ENCODE measurements at places on chromosomes 1 and 21. TPM values are rescaled to one million over a fixed set of nuclear protein-coding genes. Genes with fewer than 3 reads are reported as not detected.
A peak's percentile ranks its signal among the peaks of the same experiment; 100 is the strongest.

GRCh38 chr1:103208844-103209243, 100.5 kb upstream of the COL11A1 start:
- DNase-seq = no peak

GRCh38 chr21:34004013-34004938, 69.1 kb upstream of the MRPS6 start:
- peak; percentile 27 for DNase-seq

- DNase-seq = no peak
Measured at GRCh38 chr1:37663426-37664000, 28.8 kb upstream of the CDCA8 start.

- no peak for DNase-seq
Measured at GRCh38 chr1:46802901-46803574, 4.2 kb downstream of the CYP4B1 start.

DNA sequence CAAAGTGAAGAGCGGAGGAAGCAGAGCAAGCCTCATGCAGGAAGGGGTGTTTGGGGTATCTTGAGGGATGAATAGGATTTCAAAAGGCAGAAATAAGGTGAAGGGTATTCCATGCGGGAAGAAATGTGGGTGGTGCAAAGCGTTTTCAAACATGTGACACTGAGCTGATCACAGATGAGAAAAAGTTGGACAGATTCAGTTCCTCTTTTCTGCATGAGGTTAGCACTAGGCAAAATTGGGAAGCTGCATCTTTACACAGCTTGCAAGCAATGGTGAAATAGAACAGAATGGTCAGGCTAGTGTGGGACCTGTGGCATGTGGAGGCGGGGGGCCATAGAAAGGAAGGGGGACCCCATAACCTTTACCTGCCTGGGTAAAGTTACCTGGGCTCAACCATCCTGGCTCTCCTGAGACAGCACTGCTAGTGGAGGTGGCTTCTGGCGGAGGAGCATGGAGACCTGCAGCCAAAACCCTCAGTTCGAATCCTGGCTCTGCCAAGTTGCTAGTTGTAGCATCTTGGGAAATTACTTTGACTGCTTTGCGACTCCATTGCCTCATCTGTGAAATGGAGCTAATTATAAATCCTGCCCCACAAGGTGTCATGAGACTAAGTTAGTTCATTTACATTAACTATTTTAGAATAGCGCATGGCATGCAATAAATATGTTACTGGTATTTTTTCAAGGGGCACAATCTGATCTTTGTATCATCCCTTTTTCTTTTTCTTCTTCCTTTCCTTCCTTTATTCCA, 16.4 kb downstream of the KCNA10 start:
- DNase-seq = no peak

GRCh38 chr1:204149107-204149506, 2.7 kb downstream of the ETNK2 start:
- DNase-seq = no peak

- DNase-seq = no peak
Measured at GRCh38 chr1:1596493-1597274, 3.3 kb downstream of the FNDC10 start.

DNA sequence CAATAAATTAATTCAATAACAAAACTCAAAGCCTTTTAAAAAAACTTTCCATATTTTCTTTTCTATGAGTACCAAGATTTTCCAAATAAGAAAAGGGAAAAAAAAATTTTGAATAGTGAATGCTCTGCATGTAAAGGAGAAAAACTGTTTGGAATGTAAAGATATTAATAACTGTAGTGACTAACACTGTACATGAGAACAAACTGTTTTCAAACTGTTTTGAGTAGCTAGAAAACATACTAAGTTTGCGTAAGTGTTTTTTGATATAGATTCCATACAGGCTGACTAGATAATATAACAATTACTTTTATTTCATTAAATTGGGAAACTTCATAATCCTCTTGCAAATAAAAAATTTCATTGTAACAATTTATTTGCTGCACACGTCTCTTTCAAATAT, 150.5 kb downstream of the DPYD start:
- no peak for DNase-seq

Gene TNFAIP8L2
- polyA plus RNA-seq = not detected

Gene AIM2
- polyA plus RNA-seq = not detected

Gene TUFT1
- 23.9 TPM for polyA plus RNA-seq

Gene HTR6
- not detected for polyA plus RNA-seq

DNA sequence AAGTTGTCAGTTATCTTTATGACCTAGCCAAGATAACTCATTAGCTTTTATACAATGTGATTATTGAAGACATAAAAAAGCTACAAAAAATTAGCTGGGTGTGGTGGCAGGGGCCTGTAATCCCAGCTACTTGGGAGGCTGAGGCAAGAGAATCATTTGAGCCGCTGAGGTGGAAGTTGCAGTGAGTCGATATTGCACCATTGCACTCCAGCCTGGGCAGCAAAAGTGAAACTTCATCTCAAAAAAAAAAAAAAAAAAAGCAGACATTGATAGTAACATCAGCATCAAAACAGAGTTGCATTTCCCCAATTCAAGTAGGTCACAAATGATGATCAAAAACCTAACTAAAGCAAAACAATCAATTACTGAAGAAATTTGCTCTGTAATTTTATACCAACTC, 191.4 kb downstream of the PTGER3 start:
- no peak for DNase-seq

DNA sequence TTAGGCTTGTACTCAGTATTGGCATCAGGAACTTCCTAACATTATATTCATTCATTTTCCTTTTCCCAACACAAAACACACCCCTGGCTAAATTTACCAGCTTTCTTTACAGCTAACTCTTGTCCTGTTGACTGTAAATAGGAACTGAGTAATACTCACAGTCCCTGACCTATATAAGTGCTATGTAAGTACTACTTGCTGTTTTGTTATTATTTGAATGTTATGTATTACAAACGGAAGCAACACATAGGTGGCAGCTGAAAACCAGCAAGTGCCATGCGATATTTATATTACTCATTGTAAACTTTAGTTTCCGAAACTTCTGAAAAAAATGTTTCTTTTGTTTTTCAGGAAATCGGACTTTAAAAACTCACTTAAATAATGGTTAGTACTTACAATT, 21.5 kb downstream of the PTGER3 start:
- no peak for DNase-seq

DNA sequence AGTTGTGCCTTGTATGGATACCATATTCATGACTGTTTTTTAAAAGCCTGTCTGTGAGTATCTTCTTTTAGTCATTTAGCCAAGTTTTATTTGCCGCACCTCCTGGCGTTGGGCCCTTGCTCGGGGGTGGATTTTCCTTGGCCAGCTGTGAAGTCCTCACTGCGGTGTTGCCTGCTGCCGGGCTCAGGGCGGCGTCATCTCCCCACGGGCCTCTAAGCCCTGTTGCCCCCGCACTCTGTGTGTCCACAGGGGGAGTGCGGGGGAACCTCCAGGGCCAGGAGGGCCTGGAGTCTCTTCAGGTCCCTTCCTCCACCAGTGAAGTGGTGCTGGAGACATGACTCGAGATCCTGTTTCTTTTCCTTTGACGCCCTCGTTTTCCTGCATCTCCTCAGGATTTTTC, 65.8 kb upstream of the DIP2A start:
- DNase-seq = no peak

- DNase-seq = no peak
Measured at GRCh38 chr1:157775101-157775870, 1.6 kb downstream of the FCRL2 start.

GRCh38 chr1:163544441-163544840, 222.7 kb downstream of the NUF2 start:
- no peak for DNase-seq

Gene LRRC3
- 0.14 TPM for polyA plus RNA-seq

DNA sequence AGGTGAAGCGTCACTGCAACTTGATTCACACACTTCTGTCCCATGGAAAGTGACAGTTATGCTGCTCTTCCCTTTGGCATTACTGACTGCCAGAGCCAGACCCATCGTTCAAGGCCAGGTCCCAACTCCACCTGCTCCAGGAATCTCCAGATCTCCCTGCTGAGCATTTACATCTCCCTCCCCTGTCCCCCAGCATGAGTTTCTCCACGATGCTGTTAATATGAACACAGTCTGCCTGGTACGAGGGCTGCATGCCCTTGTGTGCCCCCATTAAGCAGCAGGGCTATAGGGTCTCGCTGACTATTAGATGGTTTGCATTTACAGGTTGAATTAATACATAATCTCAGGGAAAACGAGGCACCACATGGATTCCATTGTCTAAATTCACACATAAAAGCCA, 4.3 kb downstream of the F3 start:
- no peak for DNase-seq

- DNase-seq = no peak
Measured at GRCh38 chr1:160189649-160190625, at the start of gene CASQ1. Gene CASQ1 (plus strand): TSS chr1:160190575. CDS start chr1:160190752, 177 bp downstream.

- DNase-seq = no peak
Measured at GRCh38 chr1:156153362-156153761, at the start of gene SEMA4A. Gene SEMA4A (plus strand): TSS chr1:156153585. CDS start chr1:156154579, 994 bp downstream.

DNA sequence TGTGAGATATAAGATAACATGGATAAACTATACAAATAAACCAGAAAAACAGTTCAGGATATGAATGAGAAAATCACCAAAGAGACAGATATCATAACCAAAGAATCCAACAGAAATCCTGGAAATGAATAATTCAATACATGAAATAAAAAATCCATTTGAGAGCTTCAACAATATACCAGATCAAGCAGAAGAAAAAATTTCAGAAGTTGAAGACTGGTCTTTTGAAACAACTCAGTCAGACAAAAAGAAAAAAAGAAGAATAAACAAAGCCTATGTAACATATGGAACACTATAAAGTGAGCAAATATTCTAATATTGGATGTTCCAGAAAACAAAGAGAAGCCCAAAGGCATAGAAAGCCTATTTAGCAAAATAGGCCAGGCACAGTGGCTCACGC, 5.2 kb upstream of the KRTAP12-2 start:
- no peak for DNase-seq

GRCh38 chr1:110612060-110612745, 6.0 kb upstream of the KCNA2 start:
- DNase-seq = no peak

Gene TBX19
- polyA plus RNA-seq = 1.0 TPM

DNA sequence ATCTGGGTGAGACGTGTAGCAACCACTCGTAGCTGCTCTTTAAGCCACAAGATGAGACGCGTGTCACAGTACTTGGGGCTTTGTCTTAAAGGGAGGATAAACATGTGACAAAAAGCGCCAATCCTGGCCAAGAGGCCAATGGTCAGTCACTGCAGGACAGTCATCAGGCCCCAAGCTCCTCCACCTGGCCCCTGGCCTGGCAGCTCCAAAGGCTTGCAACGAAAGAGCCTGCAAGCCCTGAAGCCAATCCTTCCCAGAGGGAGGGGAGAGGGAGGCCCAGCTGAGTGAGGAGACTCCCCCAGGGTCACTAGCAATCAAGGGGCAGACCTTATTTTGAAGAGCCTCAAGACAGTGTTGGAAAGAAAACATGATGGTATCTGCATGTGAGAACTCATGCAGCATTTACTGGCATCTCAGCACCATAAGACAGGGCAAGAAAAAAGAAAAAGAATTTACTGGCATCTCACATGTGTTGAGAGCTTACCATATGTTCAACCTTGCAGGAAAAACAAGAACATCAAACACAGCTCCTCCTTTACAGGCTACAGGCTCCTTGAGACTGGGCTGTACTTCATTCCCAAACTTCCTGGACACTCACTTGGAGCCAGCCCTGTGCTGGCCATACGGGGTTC, 11.4 kb downstream of the GLIS1 start:
- DNase-seq = no peak

GRCh38 chr1:64960731-64961130, 5.6 kb downstream of the JAK1 start:
- DNase-seq = no peak

- no peak for DNase-seq
Measured at GRCh38 chr1:212218065-212218464, 67.1 kb upstream of the PPP2R5A start.

- DNase-seq = no peak
Measured at GRCh38 chr1:226714148-226714547, 24.9 kb downstream of the ITPKB start.

DNA sequence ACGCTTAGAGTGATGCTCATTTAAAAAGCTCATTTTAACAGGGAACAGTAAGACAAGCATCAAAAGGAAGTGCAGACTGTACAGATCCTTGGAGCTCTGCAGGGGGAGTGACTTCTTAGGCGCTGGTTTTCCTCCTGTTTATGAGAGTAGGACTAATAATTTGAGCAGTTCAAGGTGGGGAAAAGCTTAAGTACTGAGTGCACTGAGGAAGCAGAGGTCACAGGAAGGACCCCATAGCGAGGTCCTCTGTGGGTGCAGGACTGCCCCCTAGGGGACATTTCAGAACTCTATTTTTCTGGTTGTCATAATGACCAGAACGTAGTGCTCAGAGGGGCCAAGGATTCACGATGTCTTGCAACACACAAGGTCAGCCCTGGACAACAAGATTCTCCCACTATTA, 112.1 kb downstream of the HLCS start:
- no peak for DNase-seq

DNA sequence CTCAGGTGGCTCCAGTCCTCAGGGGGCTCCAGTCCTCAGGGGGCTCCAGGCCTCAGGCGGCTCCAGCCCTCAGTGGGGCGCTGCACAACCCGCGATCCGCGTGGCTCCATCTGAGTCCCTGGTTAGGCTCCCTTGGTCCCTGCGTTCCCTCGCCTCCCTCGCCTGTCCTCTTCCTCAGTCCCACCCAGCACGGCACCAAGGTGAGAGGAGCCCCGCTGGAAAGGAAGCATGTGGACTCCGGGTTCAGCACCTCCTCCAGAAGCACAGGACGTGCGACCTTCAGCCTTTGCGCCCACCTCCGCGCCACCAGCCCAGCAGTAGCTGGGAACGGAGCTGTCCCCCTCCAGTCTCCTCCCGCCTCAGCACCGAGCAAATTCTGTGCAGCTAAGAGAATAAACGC, 8.1 kb upstream of the OR2M5 start:
- DNase-seq = no peak

DNA sequence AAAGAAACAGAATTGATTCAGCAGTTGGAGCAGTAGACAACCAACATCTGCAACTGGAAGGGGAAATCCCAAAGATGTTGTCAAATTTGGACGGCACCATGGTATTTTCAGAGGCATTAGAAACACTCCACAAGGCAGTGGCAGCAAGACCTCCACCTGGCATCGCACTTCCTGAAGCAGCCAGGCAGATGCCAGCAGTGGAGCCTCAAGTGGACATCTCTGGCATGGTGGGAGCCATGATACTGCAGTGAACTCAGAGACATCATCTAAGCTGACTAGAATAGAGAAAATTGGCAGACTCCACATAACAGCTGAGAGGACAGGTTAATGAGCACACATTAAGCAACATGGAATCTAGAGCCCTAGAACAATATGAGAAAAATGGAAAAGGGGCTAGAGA, 33.9 kb upstream of the RGS8 start:
- DNase-seq = no peak

DNA sequence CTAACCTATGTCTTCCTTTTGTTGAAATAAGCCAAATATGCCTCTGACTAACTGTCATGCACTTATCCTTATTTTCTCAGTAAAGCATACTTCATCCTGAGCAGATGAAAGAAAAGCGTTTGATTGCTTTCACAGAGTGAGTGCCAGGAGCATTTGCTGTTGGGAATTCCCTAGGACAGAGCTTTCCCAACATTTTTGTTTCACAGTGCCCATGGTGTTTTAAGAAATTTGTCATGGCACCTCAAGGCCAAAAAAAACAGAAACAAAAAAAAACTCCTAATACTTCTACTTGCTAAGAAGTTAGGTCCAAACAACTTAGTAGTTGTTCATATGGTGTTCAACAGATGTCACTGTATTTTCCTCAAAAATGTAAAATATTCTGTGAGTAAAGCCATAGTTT, 120.8 kb upstream of the BMP8A start:
- no peak for DNase-seq

GRCh38 chr1:206540044-206540780, 32.9 kb downstream of the RASSF5 start:
- DNase-seq = no peak
